ENCODE measurements at places on chromosomes 3 and 15.

- no peak for DNase-seq
Measured at GRCh38 chr15:43096411-43096810, 9.4 kb downstream of the UBR1 start.

DNA sequence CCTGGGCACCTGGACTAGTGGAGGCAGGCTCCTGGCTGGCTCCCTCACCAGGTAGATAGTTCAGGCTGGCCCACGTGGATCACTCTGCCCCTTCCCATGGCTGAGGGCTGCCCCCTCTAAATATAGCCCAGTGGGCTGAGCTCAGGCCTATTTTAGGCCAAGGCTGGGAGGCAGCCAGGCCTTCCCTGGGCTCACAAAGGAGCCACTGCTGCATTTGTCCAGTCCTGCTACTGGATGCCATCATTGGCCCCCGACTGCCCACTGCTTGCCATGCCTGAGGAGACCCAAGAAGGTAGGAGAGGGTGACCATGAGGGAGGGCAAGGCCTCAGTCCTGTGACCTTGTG lies at the start of gene LSMEM2:
Gene LSMEM2, plus strand, starts transcription at position 208 of the 345 bp plus-strand sequence. Its CDS starts 27 bp downstream, at position 235.
- DNase-seq, result no peak

- DNase-seq, result no peak
Measured at GRCh38 chr3:102537123-102537522, 102.3 kb downstream of the ZPLD1 start.

GRCh38 chr3:191217301-191217700 lies 18.3 kb downstream of the OSTN start:
- DNase-seq, result no peak

DNA sequence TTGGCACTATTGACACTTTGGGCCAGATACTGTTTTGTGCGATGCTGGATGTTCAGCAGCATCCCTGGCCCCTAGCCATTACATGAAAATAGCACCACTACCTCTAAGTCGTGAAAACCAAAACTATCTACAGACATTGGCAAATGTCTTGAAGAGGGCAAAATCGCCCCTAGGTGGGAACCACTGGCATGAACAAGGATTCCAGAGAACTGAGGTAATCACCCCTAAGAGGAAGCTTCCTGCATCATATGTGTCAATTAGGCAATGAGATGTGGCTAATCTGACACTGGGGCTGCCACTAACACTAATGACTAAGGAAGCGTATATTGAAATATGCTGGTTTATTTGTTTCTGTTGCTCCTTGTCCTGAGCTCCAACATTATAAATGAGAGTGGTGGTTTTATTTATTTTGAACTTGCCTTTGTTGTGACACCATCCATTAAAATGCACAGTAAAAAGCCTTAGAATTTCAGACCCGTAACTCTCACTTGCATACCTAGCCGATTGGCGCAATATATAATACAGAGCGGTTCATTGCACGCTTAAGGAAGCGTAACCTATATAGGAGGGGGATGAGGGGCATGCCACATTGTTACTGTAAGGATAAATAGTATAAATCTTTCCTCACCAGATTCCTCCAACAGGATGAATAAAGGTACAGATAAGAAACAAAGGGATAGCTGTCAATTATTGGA lies 299.8 kb upstream of the CNTN4 start:
- no peak for DNase-seq

DNA sequence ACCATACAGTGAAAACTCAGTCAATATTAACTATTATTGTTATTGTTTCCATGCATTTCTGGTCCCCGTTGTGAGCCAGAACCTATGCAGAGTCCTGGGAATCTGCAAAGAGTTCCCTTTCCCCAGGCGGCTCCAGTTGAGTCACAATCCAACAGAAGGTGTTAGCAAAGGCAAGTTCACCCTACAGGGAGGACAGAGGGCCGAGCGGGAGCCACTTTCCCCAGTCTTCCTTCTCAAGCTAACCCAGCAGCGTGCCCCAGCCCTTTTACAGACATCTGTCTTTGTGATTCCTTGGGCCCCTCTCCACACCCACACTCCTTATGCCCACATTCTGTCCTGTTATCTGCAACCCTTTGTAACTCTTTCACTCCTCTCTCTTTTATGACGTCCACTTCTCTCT lies 13.1 kb upstream of the LTF start:
- no peak for DNase-seq

DNA sequence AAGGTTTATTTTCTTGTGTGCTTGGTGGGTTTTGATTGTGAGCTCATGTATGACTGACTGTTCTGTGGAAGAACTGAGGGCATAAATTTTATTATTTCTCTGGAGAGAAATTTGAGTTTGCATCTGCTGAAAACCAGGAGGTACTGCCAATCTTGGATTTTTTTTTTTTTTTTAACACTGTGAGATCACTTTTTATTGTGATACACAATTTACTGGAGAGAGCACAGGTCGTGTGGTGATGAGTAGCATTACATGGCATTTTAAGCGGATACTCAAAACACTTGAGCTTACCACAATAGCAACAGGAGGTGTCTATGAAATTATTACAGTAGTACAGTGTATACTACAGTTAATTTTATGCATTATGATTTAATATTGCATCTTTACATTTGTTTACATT lies 237.4 kb downstream of the MFSD1 start:
- no peak for DNase-seq

DNA sequence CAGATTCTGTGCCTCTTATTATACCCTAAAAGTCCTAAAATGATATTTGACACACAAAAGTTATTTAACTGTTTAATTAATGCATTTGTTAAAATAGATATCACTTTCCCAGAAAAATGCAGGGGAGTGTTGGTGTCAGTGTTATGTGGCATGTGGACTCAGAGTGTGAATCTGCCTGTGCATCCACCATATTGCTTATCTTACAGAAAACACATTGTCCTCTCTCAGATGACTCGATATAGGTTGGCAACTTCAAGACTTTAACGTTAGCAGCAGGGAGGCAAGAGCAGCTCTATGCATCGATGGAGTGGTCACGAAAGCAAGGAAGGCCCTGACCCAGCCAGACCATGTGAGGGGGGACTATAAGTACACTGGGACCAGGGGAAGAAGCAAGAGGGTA lies 165.4 kb upstream of the DCBLD2 start:
- DNase-seq, result no peak

GRCh38 chr3:18222686-18223085 lies 202.5 kb downstream of the SATB1 start:
- no peak for DNase-seq

DNA sequence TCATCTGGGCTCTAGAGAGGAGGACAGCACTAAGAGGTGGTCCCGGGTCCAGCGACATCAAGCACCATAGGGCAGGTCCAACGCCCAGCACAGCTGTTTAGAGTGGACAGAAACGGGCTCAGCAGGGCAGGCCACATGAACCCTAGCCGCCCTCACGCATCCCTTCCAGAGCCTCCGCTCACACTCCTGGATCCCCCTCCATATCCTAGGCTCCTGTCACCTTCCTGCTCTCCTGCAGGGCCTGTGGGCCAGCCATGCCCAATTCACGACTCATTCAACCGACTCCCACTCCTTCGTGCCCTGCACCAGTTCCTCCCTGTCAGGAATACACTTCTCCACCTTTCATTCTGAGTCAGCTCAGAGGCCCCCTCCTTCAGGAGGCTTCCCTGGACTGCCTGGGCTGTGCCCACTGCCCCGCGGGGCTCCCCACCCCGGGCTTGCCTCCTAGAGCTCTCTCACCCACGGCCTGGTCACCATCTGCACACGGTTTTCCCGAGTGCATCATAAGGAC lies 90.2 kb downstream of the LINGO1 start:
- no peak for DNase-seq

GRCh38 chr3:78077178-78077577 lies 1037.3 kb downstream of the ROBO2 start:
- DNase-seq, result no peak

All from activated T-cell treated with anti-CD3 and anti-CD28 coated beads, Interleukin-2, amount 50 U/mL, for 24 hours (primary cell).